Activated T-helper 2 cell treated with anti-CD3 and anti-CD28 coated beads, Interferon-gamma antibody, Interleukin-2, Interleukin-4, amounts not matched to agents 10 μg/mL and 5 μg/mL and 100 μg/mL, durations not matched to agents 14 hours and 24 hours and 36 hours (primary cell): ENCODE measurements at places on chromosomes 16 and 17.

DNA sequence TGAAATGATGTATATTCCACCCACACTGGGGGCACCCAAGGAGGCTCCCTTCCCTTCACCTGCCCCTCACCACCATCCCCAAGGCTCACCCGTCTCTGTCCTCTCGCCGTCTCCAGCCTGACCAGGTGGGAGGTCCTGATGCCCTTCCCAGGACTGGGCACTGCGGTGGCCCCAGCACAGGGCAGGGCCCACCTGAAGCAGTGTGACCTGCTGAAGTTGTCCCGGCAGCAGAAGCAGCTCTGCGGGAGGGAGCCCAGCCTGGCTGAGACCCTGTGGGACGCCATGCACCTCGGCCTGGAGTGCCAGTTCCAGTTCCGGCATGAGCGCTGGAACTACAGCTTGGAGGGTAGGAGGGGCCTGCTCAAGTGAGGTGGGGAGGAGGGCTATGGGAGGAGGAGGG lies 9.9 kb downstream of the PPY start:
- no peak for DNase-seq
- peaks cover 16% of the 10 kb centered on the region for H3K27me3 ChIP-seq
- no peaks in the 10 kb centered on the region for H3K36me3 ChIP-seq
- H3K27ac ChIP-seq = no peak overlapping the region

DNA sequence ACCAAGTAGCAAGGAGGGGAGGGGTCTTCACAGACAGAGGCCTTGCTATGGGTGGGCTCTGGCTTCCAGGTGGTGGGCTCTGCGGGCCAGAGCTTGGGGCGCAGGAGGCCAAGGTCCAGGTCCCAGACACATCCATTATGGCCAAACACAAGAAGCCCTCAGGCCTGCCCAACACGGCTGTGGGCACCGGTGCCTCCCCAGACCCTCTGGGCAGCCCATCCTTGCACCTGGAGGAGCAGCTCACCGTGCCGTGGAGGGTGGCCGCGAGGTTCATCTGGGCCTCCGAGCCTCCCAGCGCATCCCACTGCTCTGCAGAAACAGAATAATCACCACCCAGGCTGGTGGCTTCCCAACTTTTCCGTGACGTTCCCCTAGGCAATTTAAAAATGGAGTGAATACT lies 55.9 kb downstream of the TBC1D16 start:
- no peaks in the 10 kb centered on the region for H3K4me1 ChIP-seq
- DNase-seq = no peak
- H3K27me3 ChIP-seq = no peaks in the 10 kb centered on the region
- H3K4me3 ChIP-seq = no peak overlapping the region
- no peaks in the 10 kb centered on the region for H3K36me3 ChIP-seq
- no peak overlapping the region for H3K27ac ChIP-seq

DNA sequence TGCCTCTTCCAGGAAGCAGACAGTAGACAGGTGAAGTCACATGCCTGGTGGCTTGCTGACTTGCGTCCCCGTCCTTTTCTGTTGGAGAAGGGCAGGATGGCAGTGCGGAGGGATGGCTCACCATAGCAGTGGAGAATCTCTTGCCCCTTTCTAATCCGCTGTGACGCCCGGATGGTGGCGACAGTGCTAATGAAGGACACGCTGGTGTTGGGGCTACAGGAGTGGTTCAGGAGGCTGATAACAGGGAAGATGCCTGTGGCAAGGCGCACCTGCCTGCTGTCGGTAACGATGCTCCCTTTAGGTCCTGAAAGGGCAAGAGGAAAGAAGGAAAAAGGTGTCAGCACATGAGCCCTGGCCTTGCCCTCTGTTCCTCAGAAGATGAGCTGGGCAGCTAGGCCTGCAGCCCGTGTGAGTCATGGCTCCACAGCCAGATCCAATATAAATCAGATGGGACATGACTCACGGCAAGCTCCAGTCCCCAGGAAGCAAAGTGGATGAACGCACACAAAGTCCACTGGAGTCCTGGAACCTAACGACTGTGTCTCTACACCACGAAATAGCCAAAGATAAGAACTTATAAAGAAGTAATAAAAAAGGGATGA lies 25.5 kb downstream of the SERPINF1 start:
- H3K4me3 ChIP-seq = no peak overlapping the region
- no peaks in the 10 kb centered on the region for H3K4me1 ChIP-seq
- H3K27me3 ChIP-seq = no peaks in the 10 kb centered on the region

DNA sequence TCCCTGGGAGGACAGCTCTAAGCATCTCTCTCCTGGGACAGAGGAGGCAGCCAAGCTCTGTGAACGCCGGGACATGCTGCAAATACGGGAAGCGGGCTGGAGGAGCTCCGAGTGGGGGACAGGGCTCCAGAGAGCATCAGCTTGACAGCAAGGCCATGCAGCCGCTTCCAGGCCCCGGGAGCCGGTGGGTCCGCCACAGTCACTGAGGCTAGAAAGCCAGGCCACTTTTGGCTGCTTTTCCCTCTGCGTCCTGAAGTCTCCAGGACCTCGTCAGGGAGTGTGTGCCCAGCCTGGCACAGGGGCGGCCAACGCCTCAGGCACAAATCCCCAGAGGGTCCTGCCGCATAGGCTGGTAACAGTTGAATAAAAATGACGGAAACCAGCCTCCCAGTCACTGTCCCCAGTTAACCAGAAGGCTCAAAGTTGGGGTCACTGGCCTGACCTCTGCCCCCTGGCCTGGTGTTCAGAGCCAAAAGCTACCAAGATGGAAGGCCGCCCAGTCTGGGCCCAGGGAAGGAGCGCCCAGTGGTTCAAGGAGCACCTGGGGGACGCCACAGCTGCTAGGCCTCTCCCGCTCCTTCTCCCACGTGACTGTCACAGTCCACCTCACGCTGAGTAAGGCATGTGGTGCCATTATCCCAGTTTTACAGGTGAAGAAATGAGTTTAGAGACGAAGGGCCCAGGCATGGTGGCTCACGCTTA lies 3.2 kb upstream of the TRIM65 start:
- peaks cover 12% of the 10 kb centered on the region for H3K4me1 ChIP-seq
- no peak for DNase-seq
- H3K4me3 ChIP-seq = no peak overlapping the region
- H3K27ac ChIP-seq = no peak overlapping the region

- H3K27me3 ChIP-seq = peaks cover 2% of the 10 kb centered on the region
- H3K36me3 ChIP-seq = no peaks in the 10 kb centered on the region
- H3K4me3 ChIP-seq = no peak overlapping the region
- no peak for DNase-seq
Observed at GRCh38 chr17:30219833-30220232, 15.7 kb downstream of the SLC6A4 start.
